ENCODE measurements at places on chromosomes 1 and 21.

DNA sequence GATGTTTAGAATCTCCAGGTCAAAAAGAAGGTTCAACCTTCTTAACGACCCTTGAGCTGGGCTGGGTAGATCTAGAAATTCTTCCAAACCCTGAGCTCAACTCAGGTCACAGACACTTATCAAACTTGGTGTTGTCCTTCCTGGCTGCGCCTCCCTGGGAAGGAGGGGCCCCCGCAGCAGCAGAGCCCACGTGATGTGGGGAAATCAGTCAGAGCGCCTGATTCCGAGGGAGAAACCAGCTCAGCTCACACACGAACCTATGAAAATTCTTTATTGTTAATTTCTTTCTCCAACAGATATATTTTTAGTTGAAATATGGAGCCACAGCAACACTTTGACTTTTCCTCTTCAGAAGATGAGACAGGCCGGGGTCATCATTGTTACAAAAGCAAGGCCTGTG, 24.3 kb upstream of the CLSTN1 start:
- no peak for DNase-seq

- DNase-seq: no peak
These were observed 33.8 kb upstream of the RIPK4 start for GRCh38 chr21:41800425-41801320.

DNA sequence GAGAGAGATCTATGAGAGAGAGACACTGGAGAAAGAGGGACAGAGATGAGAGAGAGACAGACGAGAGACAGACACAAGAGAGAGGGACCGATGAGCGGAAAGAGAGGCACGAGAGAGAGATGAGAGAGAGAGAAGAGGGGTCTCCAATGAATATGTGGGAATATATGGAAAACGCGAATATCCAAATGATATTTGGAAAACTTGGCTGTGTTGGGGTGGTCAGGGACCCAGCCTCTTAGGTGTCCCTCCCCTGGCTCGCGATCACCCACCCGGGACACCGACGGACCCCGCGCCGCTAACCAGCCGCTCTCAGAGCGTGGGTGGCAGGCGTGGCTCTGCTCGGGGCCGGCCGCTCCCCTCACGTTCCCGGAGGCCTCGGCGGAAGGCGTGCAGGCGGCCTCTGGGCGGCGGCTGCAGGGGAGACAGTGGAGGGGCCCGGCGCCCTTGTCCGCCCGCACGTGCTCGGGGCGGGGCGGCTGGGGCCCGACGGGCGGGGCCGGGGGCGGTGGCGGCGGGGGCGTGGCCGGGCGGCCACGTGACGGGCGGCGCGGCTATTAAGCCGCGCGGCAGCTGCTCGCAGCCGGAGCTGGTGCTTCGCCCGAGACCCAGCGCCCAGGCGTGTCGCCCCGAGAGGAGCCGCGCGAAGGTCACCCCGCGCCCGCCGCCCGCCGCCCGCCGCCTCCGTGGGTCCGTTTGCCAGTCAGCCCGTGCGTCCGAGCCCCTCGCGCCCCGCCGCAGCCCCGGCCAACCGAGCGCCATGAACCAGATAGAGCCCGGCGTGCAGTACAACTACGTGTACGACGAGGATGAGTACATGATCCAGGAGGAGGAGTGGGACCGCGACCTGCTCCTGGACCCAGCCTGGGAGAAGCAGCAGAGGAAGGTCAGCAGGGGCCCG, at the start of gene ACTN2:
Gene ACTN2 (plus strand): TSS at position 583 of the 898 bp plus-strand sequence. CDS start 175 bp downstream, at position 758.
- DNase-seq: no peak

- DNase-seq: no peak
These were observed 13.9 kb downstream of the PHLDA3 start for GRCh38 chr1:201455098-201455497.

GRCh38 chr1:15837931-15838330, 9.6 kb upstream of the SPEN start:
- no peak for DNase-seq

GRCh38 chr1:29756498-29756897, 520.2 kb downstream of the PTPRU start:
- DNase-seq: no peak

Measured in NCI-H2029 treated with DMSO at 0.1 percent for 48 hours (cell line).